ENCODE measurements at places on chromosomes 11 and 22.

- DNase-seq = no peak
Observed at GRCh38 chr11:116388146-116388545, 384.6 kb downstream of the BUD13 start.

GRCh38 chr22:17272511-17272991 is 53.3 kb upstream of the ADA2 start:
- no peak for DNase-seq

- no peak for DNase-seq
Observed at GRCh38 chr11:12478743-12479142, 101.4 kb downstream of the PARVA start.

- DNase-seq = no peak
Observed at GRCh38 chr22:44280665-44281188, 32.0 kb downstream of the SHISAL1 start.

GRCh38 chr11:133835593-133836548 is 9.4 kb downstream of the SPATA19 start:
- DNase-seq = no peak

DNA sequence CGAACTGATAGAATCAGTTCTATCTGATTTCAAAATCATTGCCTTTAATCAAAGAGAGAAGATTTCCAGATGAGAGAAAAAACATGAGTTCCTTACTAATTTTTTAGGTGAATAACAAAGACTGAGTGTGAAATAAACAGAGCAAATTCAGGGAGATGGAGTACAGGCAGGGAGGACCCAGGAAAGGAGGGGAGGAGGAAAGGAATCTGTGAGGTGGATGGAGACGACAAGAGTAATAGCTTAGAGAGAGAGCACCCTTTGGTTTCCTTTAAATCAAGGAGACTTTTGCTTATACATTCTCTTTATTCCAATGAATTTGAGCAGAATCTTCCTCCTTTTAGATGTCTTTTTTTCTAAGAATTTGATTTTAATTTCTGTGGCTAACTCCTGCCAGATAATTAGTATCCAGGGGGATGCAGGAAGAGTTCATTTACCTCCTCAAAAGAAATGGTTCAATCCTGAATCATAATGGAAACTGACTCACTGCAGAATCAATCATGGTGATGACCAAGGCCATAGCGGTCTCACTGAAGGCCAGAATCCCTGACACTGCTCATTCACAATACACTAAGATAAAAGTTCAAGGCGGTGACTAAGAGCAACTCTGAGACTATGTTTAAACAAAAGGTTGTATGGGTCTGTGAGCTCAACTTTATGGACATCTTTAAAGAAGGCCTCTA is 234.0 kb upstream of the ZC3H12C start:
- no peak for DNase-seq

GRCh38 chr11:36431429-36432092 is 78.5 kb downstream of the TRAF6 start:
- no peak for DNase-seq

GRCh38 chr11:65251476-65251875 is 10.3 kb upstream of the POLA2 start:
- DNase-seq = no peak

DNA sequence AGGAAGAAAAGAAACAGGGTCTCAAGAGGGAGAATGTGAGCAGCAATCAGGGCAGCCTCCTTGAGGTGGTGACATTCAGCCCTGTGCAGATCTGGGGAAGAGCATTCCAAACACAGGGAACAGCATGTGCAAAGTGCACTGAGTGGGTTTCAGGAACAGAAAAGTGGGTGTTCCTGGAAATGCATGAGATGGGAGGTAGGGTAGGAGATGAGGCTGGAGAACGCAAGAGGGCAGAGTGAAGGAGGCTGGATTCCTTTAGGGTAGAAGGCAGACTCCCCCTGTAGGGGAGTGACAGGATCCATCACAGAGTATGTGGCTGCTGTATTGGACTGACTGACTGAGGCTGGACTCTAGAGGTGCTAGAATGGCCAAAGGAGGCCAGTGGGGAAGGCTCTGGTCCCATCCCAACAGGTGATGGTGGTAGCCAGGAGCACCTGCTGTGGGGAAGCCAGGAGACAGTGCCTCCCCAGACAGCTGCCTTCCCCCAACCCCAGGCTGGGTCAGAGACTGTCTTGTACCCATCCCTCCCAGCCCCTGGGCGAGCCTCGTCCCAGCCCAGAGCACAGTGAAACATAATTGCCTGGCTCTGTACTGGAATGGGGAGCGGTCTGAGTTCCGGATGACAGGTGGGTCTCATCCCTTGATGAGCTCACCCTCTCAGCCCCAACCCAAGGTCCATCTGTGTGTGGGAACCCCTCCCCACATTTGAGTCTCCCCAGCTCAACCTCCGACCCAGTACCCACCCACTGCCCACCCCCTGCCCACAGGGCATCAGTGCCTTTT is 419.4 kb downstream of the MN1 start:
- no peak for DNase-seq

GRCh38 chr22:45630436-45630835 is 41.2 kb upstream of the ATXN10 start:
- DNase-seq = no peak

DNA sequence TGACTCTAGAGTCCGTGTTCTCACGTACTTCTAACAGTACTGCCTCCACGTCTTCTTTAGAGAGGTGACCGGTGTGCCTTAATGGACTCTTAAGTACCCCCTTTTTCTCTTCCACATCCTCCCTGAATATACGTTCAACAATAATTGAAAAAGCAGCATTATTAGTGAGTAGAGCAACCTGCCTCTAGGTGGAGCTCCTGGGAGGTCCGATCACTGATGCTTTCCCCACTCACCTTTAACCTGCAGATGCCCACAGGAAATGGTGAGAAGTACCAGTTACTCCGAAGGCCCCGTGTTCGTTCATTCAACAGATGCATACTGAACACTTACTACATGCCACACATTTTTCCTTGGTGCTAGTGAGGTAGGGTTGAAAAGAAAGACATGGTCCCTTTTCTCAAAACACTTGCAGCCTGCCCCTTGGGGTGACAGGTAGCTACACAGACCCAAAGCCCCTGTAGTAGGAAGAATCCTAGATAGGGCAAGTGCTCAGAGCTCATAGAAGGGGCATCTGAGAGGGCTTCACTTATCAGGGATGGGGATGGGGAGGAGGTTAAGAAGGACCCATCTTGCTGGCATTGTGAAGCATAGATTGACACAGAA is 72.7 kb downstream of the FEZ1 start:
- DNase-seq = no peak

DNA sequence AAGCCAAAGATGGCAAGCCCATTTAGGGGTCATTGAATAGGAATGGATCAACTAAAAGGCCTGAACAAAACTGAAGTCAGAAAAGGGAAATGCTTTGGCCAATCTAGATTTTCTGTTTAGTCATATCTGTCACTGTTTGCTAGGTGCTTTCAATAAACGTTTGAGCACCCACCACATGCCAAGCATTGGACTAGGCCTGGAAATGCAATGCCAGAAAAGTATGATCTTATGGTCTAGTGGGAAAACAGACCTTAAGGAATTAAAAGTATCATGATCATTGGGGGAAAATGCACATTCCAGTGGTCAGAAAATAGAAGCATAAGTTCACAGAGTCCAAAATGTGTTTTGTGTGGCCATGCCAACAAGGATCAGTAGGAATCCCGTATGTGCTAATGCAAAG is 76.8 kb upstream of the BIRC3 start:
- DNase-seq = no peak

GRCh38 chr11:73431396-73431795 is 55.2 kb downstream of the RELT start:
- no peak for DNase-seq

DNA sequence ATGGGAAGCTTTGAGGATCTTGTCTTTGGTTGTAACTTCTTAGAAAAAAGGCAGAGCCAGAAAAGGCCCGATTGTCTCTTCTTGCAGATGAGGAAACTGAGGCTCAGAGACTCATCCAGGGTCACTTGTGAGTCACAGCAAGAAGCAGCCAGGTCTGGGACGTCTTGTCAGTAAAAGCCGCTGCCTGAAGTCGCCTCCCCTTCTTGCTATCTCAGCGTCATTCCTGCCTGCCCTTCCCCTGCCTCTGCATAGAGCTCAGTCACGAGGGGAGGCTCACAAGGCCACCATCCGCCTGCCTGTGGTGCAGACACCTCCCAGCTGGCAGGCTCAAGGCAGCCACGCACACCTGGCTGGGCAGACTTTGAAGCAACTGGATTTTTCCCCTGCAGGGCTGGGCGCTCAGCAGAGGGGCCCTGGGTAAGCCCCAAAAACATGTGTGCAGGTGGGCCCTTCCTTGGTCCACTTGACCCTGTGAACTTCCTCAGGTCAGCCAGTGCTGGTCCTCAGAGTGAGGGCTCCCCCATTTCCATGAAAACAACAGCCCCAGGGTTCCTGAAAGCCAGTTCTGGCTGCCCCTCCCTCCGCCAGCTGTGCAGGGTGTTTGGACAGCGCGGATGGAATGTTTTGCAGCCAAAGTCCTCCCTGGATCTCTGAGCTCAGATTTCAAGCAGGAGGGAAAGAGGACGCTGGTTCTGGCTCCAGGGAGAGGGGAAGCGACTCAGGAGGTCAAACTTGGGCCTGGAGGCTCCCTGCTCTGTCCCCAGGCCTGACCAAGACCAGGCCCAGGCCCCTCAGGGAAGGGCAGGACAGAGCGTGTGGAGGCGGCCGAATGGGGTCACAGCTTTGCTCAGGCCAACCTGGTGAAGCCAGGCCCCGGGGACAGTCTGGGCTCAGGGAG is 6.0 kb upstream of the RAB3IL1 start:
- DNase-seq = no peak

- no peak for DNase-seq
Observed at GRCh38 chr11:120819437-120820365, 204.2 kb upstream of the TBCEL start.
